ENCODE measurements at places on chromosomes 6 and 20.

GRCh38 chr6:101393829-101394251 is 332 bp downstream of the GRIK2 start:
- no peak for DNase-seq

DNA sequence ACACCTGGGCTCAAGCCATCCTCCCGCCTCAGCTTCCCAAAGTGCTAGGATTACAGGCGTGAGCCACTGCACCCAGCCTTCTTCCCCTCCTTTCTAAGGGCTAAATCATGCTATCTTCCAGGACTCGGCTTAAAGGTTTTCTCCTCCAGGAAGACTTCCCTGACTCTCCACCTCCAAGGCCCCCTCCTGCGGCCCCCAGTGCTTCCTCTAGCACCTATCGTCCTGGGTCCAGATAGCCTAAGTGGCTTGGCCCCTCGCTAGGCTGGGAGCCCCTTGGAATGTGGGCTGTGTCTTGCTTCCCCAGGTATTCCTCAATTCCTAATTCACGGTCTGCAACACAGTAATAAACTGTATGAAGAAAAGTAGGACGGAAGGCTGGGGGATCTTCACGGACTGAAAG is 36.7 kb downstream of the PIM1 start:
- DNase-seq = no peak

GRCh38 chr6:126720304-126720703 is 380.4 kb downstream of the CENPW start:
- DNase-seq = no peak

DNA sequence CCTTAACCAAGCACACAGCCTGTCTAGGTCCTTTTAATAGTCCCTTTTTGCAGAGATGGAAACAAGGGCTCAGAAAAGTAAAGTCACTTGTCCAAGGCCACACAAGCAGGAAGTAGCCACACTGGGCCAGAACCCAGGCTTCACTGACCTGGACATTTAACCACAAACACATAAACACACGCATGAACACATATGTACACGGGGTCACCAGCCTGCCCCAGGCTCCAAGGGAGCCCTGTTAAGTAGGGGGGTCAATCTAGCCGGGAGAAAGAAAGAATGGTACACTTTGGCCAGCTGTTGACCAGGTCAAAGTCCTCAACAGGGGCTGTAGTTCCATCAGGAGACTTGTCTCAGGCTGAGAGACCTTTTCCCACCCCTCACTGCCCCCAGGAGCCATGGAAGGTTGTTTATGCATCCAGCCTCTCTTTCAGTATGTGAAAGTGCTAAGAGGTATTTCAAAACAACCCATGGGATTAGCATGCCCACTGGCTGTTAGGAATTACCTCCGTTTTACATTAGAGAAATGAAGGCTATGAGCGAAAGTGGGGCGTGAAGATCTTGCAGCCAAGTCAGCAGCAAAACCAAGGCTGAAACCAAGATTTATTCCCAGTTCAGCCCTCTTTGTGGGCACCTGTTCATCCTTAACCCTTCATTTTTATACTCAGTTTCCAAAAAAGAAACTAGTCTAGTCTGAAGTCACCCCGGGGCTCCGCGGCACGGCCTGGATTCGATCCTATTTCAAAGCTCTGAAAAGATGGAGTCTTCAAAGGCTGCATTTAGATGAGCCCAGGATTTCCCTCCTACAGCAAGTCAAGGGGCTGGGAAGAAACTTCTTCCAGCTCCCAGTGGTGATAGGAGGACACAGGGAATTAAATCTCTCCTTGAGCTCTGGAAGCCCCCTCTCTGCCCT is 9.8 kb downstream of the SDC4 start:
- DNase-seq = no peak

DNA sequence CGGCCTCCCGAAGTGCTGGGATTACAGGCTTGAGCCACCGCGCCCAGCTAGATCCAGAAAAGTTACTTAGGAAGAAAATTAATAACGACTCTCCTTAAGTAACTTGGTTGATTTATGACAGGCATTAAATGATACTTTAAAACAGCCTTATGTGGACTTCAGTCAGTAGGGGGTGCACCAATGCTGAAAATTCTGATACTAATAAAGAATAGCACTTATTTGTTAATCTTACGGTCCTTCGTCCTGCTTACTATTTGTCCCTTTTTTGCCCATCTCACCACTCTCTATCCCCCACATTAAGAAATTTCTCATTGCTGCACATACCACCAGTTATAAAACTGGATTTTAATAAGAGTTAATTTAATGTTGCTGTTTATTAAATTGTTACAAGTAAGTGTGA is 12.7 kb upstream of the PRELID3B start:
- no peak for DNase-seq

DNA sequence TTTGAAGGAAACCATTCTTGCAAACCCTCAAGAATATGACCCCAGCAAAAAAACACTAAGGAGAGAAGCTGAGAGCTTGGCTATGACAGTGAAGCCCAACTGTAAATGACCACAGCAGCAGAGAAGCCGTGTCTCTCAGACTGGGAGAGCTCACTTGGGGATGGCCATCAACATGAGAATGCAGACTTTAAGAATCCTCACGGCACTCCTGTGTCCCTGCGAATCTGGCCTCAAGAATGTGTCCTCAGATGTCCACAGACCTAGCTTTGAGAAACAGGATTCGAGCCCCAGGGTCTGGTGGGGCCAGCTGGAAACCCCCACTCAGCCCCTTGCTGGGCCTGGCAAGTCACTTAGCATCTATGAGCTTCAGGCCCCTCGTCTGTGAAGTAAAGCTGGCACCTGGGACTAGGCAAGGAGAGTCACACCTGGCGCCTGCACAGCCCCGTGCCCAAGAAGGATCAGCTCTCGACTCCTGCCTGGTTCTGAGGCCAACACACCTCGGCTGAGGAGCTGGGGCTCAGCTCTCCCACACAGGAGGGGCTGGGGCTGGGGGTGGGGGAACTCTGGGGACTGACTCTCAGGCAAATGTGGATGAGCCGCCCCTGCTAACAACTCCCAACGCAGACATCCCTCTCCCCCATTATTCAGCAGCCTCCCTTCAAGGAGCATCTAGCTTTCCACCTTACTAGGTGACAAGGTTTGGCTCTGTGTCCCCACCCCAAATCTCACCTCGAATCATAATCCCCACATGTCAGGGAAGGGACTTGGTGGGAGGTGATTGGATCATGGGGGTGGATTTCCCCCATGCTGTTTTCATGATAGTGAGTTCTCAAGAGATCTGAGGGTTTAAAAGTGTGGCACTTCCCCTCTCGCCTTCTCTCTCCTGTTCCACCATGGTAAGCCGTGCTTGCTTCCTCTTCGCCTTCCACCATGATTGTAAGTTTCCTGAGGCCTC is 97.7 kb downstream of the GRM4 start:
- DNase-seq = no peak

DNA sequence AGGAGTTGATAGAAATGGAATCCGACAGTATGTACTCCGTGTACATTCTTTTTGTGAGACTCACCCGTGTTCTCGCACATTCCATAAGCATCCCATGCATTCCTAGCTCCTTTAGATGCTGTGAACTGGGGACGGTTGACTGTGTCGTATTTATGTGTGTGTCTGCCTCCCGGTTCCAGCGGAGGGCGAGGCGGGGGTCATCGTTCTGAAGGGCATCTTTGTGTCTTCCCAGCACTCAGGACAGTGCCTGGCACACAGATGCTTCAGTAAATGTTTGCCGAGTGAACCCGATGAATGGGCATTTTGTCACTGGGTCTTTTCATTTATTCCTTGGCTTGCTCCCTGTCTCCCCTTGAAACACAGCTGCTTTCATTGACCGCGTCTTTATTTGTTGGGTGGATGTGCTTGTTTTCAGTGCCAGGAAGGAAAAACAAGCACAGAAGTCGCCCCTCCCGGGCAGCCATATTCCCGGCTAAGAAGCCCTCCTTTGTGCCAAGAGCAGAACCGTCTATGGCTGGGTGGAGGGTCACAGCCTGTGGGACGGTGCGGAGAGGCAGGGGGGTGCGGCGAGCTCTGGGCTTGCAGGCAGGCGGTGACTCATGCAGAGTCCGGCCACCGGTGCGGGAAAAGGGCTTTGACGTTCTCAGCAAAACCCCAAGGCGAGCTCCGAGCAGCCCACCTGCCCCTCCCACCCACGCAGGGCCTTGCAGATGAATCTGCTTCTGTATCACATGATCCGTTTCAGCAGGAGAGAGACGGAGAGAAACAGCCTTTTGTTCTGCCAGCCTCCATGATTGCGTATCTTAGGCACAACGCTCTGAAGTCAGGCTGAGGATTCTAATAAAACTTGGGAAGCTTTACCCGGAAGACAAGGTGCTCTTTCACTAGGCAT is 11.2 kb upstream of the PSMG4 start:
- no peak for DNase-seq

- no peak for DNase-seq
Observed at GRCh38 chr6:110526726-110527125, 50.3 kb upstream of the SLC22A16 start.

- no peak for DNase-seq
Observed at GRCh38 chr6:49264909-49265308, 198.1 kb downstream of the MMUT start.

- no peak for DNase-seq
Observed at GRCh38 chr6:166624275-166624674, 2.8 kb downstream of the RPS6KA2 start.

DNA sequence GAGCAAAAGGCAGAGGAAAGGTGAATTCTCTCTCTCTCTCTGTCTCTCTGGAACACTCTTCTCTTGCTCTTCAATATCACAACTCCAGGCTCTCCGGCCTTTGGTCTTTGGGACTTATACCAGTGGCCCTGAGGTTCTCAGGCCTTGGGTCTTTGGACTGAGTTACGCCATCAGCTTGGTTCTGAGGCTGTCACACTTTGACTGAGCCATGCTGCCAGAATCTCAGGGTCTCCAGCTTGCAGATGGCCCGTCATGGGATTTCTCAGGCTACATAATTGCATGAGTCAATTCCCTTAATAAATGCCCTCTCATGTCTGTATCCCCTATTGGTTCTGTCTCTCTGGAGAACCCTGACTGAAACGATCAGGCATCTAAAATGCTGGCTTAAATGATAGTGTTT is 12.9 kb downstream of the BTN2A1 start:
- DNase-seq = no peak

DNA sequence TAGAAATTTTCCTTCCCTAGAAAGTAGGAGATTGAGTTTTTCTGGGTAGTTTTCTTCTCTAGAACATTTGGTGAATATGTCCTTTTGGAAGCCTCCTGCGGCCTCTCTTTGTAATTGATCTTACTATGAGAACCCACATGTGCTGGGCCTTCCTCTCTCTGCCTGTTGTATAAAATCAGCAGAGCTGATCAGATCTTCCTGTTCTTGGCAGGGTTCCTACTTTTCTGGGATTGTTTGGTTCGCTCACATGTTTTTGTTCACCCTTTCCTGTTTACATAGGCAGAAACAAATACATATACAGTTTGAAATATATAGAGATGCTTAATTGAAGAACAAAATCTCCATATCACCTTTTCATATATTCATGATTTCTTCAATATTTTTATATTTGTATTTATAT is 57.8 kb downstream of the IL22RA2 start:
- DNase-seq = no peak

DNA sequence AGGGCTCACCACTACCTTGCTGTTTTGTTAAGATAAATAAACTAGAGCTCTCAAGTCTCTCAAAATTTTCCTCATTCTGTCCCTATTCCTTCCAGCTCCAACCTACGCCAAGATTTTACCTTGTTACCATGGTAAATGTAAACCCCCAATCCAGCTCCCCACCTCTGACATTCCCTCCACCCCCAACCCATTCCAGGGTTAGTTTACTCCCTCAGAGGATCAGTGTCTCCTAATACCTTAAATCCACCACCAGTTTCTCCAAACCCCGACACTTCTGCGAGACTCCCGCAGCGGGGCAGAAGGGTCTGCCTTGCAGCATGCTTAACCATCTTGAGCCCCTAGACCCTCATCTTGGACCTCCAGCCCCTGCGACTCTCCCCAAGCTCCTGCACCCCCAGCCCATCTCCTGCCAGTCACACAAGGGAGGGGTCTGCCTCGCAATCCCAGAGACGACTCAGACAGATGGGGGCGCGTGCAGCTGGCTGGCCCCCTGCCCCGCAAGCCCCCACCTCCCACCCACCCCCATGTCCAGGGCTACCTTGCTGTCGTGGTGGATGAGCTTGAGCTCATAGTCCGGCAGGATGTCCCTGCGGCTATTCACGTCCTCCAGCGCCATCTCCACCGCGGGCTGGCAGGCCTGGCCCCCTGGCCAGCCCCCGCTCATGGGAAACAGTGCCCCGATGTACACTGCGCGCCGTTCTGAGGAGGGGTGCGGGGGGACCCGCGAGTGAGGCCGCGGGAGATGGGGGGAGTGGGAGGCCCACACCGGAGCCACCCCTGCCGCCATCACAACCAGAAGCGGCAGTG is 5.8 kb downstream of the GABBR1 start:
- no peak for DNase-seq

GRCh38 chr6:111780393-111780792 is 92.9 kb downstream of the FYN start:
- no peak for DNase-seq

- DNase-seq = no peak
Observed at GRCh38 chr6:44245391-44245911, 1.4 kb upstream of the HSP90AB1 start.

DNA sequence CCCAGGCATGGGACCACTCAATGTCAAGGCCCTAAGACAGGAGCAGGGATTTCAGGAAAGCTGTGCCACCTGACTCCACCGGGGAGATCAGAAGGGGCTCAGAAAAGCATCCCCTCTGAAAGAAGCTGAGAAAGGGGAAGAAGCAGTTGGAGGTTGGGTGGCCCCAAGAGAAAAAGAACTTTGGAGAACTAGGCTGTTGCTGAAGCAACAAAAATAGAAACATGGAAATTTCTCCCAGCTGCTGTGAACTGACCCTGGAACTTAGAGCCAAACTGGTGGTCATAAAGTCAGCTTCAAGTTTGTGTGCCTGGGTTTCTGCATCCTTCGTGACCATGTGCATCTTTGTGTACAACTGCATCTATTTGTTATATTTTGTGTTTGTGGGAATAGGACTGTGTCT is 534.5 kb downstream of the MAFB start:
- no peak for DNase-seq

GRCh38 chr6:53724501-53724900 is 58.9 kb upstream of the KLHL31 start:
- DNase-seq = no peak

GRCh38 chr20:34493646-34494045 is 22.6 kb upstream of the DYNLRB1 start:
- DNase-seq = no peak

- no peak for DNase-seq
Observed at GRCh38 chr6:44078827-44079671, 48.2 kb downstream of the MRPL14 start.

DNA sequence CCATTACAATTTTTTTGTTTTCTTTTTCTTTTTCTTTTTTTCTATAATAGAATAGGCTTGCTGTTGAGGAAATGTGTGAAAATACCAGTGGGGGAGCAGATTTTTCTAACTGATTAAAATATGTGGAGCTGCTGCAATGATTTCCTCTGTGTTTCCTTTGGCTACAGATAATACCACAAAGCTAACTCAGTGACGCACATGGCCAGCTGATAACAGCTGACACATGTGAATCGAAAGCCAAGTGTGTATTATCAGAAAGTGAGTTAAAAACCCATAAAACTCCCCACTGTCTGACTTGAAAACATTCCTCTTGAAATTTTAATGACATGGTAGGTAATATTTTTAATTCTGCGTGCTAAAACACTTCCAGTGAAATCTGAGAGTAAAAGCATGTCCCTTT is 70.8 kb upstream of the AHI1 start:
- DNase-seq = no peak

Measured in NCI-H1436 (cell line).